ENCODE measurements at places on chromosomes 1 and 21.
A peak's percentile ranks its signal among the peaks of the same experiment; 100 is the strongest.

- no peak for DNase-seq
Measured at GRCh38 chr21:25845729-25846256, 111.0 kb downstream of the GABPA start.

DNA sequence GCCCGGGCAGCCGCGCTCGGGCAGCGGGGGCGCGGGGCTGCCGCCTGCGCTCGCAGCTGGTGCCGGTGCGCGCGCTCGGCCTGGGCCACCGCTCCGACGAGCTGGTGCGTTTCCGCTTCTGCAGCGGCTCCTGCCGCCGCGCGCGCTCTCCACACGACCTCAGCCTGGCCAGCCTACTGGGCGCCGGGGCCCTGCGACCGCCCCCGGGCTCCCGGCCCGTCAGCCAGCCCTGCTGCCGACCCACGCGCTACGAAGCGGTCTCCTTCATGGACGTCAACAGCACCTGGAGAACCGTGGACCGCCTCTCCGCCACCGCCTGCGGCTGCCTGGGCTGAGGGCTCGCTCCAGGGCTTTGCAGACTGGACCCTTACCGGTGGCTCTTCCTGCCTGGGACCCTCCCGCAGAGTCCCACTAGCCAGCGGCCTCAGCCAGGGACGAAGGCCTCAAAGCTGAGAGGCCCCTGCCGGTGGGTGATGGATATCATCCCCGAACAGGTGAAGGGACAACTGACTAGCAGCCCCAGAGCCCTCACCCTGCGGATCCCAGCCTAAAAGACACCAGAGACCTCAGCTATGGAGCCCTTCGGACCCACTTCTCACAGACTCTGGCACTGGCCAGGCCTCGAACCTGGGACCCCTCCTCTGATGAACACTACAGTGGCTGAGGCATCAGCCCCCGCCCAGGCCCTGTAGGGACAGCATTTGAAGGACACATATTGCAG, 3.0 kb downstream of the ARTN start:
- DNase-seq = no peak

DNA sequence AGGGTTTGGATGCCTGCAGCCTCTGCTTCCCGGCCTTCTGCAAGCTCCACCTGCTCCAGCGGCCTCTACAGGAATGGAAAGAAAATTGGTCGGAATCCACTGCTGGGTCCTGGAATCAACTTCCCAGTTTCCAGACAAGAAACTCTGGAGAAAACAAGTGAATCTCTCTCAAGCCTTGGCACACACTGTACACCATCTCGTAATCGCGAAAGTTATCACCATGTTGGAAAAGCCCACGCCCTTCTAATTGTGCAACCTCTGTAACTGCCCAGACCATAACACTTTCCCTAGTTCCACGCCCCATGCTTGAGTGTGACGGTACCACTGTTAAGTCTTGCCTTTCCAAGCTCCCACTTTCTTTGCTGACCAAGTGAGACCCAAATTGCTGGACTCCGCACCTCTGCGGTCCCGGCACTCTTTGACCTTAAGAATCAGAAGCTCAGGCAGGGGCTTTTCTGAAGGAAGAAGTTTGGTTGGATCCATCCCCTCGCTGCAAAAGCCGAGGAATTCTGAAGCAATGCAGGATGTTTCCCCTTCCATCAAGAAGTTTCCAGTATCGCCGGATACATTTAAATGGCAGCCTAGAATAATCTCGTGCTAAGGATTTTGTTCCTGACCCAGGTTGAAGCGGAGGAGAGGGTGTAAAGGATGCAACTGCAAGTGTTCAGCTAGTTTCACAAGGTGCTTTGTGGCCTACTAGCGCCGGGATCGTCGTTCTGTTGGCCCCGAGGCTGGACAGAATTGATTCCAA, 6.2 kb downstream of the NR5A2 start:
- DNase-seq = no peak

DNA sequence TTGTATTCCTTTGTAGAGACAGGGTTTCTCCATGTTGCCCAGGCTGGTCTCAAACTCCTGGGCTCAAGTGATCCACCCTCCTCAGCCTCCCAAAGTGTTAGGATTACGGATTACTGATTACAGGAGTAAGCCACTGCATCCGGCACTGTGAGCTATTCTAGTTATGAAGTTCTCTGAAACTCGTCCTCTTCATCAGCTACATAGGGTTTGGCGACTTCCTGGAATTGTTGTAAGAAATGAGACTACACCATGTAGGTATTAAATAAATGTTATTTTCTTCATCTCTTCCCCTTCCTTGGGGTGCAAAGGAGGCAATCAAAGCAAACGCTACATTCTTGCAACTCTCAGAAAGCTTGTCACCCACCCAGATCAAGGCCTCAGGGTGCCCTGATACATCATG, 131.2 kb upstream of the TIAM1 start:
- no peak for DNase-seq

GRCh38 chr1:21175670-21176581, 771 bp downstream of the EIF4G3 start:
- DNase-seq = peak; percentile 28

- no peak for DNase-seq
Measured at GRCh38 chr1:244813327-244813726, 22.1 kb upstream of the COX20 start.

DNA sequence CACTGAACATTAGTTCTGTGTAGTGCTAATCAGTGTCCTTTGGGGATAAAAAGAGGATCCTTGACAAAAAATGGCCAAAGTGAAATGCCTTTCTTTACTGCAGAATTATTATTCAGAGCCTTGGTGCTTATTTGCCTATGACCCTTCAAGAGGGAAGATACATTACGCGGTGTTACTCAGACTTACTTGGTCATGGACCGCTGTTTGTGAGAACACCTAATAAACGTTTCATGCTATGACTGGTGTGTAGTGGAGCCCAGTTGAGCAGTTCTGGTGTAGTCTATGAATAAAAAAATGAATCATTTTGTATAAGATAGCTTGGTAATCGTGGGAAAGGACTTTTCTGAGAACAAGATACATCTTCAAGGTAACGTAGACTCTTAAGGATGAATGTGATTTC, 8.3 kb downstream of the NFYC start:
- no peak for DNase-seq

GRCh38 chr1:23304140-23304620, 39.9 kb downstream of the HNRNPR start:
- no peak for DNase-seq

GRCh38 chr1:183956559-183957188, 80.9 kb downstream of the COLGALT2 start:
- DNase-seq = no peak

DNA sequence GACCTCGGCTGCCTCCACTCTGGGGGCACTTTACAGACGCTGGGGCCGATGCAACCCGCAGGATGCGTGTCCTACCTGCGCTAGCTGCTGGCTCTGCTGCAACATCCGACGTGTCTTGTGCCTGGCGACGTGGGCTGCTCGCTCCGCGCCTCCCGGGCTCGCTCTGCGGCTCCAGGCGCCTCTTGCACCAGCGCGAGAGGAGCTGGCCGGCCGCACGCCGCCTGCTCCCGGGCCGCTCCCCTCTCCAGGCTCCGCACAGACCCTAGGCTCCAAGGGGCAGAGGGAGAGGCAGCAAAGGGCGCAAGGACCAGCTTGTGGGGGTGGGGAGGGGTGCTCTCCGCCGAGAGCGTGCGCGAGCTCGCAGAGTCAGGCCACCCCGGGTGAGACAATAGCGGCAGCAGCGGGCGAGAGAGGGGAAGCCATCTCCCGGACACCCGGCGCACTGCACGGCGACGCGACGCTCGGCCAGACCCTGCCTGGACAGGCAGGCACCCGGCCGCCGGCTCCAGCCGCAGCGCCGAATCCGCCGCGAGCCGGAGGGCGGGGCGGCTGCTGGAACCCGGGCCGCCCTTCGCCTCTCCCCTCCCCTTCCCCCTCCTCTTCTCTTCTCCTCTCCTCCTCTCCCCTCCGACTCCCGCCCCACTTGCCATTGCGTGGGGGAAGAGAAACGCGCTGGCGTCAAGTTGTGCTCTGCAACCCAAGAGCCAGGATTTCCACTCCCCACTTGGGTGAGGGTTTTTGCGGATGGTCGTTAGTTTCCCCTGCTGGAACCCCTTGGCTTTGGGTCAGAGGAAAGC, at the start of gene PIK3C2B:
PIK3C2B (minus strand) TSS at position 525 of the 797 bp plus-strand sequence. CDS start 25,003 bp downstream, outside the sequence.
- DNase-seq = peak; percentile 78

GRCh38 chr1:192588546-192588945, 13.0 kb downstream of the RGS1 start:
- no peak for DNase-seq

- no peak for DNase-seq
Measured at GRCh38 chr21:39852726-39853500, 14.3 kb upstream of the PCP4 start.

Measured in renal cortex interstitium (tissue), 15 donors.